ENCODE measurements at places on chromosomes 2 and 18. TPM values are rescaled to one million over a fixed set of nuclear protein-coding genes. Genes with fewer than 3 reads are reported as not detected.

Gene ANKAR
- total RNA-seq, result 11.5 TPM

Gene STEAP3
- 52.2 TPM for total RNA-seq

DNA sequence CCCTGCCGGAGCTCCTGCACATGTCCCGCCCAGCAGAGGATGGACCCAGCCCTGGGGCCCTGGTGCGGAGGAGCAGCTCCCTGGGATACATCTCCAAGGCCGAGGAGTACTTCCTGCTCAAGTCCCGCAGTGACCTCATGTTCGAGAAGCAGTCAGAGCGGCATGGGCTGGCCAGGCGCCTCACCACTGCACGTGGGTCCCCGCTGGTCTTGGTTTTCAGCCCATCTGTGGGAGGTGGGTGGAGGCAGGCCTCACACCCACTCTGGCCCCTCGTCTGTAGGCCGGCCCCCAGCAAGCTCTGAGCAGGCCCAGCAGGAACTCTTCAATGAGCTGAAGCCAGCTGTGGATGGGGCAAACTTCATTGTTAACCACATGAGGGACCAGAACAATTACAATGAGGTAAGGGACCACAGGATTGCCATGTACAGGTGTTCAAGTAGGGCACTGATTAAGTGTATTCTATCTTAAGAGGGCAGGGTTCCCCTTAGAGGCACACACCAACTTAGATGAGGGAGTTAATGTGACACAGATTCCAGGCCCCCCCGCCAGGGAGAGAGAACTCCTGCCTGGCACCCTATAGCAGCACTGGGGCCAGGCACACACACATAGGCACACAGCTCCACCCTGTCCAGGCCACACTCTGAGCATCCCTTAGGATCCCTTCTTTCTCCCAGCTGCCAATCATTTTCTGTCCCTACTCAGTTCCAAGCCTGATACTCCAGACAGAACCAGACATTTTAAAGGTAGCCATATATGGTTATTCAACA is 5.4 kb upstream of the CHRNG start:
- no peaks in the 10 kb centered on the region for H3K4me1 ChIP-seq
- no peak overlapping the region for H3K4me3 ChIP-seq
- no peaks in the 10 kb centered on the region for H3K36me3 ChIP-seq
- no peak overlapping the region for H3K27ac ChIP-seq

Gene TANK
- 242 TPM for total RNA-seq

Gene ACMSD
- not detected for total RNA-seq

DNA sequence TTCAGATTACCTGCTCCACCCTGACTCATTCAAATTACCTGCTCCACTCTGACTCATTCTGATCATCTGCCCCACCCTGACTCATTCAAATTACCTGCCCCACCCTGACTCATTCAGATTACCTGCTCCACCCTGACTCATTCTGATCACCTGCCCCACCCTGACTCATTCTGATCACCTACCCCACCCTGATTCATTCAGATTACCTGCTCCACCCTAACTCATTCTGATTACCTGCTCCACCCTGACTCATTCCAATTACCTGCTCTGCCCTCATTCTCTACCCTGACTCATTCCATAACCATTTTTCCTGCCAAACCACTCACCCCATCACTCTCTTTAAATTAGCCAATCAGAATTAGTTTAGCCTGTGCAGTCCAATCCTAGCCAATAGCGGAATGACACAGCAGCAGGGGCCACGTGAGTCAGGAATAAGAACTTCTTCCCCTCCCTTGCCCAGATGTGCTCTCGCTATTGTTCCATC is 26.2 kb downstream of the CFAP53 start:
- no peaks in the 10 kb centered on the region for H3K4me1 ChIP-seq
- H3K27ac ChIP-seq, result no peak overlapping the region
- no peak for DNase-seq
- no peaks in the 10 kb centered on the region for H3K27me3 ChIP-seq
- H3K4me3 ChIP-seq, result no peak overlapping the region
- no peaks in the 10 kb centered on the region for H3K36me3 ChIP-seq

DNA sequence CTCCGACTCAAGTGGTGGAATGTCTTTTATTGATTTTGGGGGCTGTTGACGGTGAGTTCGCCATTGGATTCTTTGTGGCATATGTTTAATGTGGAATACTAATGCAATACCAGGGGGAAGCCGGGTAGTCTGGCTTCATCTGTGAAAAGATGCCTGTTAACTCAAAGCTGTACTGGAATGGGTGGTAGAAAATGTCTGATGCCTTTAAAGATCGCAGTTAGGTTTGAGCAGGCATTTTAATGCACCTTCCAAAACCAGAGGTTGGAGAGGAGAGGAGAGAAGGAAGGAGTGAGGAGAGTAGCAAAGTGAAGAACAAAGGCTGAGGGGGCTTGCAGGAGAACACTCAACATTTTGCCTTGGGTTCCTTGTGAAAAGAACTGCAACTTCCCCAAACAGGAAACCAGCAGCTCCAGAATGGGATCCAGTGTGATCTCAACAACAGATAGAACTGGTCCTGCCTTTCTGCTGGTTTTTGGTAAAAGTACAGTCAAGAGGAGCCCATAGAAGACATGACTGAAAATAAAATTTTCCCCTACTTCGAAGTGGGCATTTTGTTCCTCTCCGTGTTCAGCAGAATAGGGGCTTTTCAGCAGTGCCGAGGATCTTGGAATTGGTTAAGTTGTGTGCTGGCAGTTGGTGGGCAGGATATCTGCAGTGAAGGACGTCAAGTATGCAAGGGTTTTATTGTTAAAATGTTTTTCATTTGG is 1.5 kb downstream of the ZNF532 start:
- no peaks in the 10 kb centered on the region for H3K36me3 ChIP-seq
- H3K4me3 ChIP-seq, result no peak overlapping the region
- DNase-seq, result no peak
- H3K27me3 ChIP-seq, result no peaks in the 10 kb centered on the region
- peaks cover 13% of the 10 kb centered on the region for H3K4me1 ChIP-seq

DNA sequence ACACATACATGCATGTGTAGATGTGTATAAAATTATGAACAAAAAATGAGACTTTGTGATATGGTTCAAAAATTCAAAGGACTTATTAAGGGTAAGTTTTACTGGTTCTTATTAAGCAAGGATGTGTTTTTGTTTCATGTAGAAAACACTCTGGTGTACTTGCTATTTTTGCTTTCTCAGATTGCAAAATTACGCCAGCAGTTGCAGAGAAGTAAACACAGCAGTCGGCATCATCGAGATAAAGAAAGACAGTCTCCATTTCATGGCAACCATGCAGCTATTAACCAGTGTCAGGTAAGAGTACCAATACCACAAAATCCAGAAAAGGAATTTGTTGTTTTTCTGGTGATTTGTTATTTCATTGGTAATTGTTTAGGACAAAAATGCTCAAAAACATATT is 91.3 kb downstream of the FAM117B start:
- no peaks in the 10 kb centered on the region for H3K27me3 ChIP-seq
- no peaks in the 10 kb centered on the region for H3K36me3 ChIP-seq
- H3K4me3 ChIP-seq, result no peak overlapping the region
- DNase-seq, result no peak

DNA sequence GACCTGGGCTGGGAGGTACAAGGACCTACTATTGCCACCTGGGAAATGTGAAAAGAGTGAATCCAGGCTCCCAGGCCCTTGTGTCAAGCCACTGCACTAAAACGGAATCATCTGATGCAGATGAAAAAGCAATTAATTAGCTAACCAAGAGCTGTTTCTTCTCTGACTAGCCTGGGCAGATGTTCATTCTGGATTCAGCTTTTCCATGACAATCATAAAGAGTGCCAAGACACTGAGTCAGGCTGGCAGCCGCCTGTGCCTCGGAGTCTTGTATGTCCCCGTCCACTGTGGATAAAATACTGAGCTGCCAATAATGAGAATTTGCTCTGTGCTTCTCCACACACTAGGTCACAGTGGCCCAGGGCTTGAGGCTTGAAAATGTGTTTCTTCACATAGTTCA is 21.7 kb upstream of the LCLAT1 start:
- no peak overlapping the region for H3K4me3 ChIP-seq
- no peaks in the 10 kb centered on the region for H3K36me3 ChIP-seq
- H3K4me1 ChIP-seq, result peaks cover 6% of the 10 kb centered on the region
- DNase-seq, result no peak
- no peaks in the 10 kb centered on the region for H3K27me3 ChIP-seq

All from breast epithelium (tissue), 4 donors.